A673 (cell line): ENCODE measurements at places on chromosomes 5 and 9. TPM values are rescaled to one million over a fixed set of nuclear protein-coding genes. Genes with fewer than 3 reads are reported as not detected.

GRCh38 chr9:4894076-4894475, 91.0 kb upstream of the JAK2 start:
- DNase-seq: no peak
- no peaks in the 10 kb centered on the region for H3K27me3 ChIP-seq
- H3K36me3 ChIP-seq: no peaks in the 10 kb centered on the region
- no peak overlapping the region for H3K27ac ChIP-seq

GRCh38 chr5:137636830-137637714, 98.8 kb downstream of the KLHL3 start:
- H3K4me3 ChIP-seq: no peak overlapping the region
- no peaks in the 10 kb centered on the region for H3K36me3 ChIP-seq
- DNase-seq: no peak
- H3K27ac ChIP-seq: no peak overlapping the region

GRCh38 chr5:157930710-157931109, 71.8 kb upstream of the CLINT1 start:
- H3K27ac ChIP-seq: no peak overlapping the region
- H3K36me3 ChIP-seq: no peaks in the 10 kb centered on the region
- H3K4me3 ChIP-seq: no peak overlapping the region
- DNase-seq: no peak
- H3K4me1 ChIP-seq: no peaks in the 10 kb centered on the region
- H3K27me3 ChIP-seq: no peaks in the 10 kb centered on the region

GRCh38 chr5:132065951-132066701, 5.7 kb downstream of the IL3 start:
- no peaks in the 10 kb centered on the region for H3K36me3 ChIP-seq
- H3K4me1 ChIP-seq: no peaks in the 10 kb centered on the region
- no peak overlapping the region for H3K27ac ChIP-seq

NR6A1 gene
- 5.3 and 6.8 TPM in 2 replicates for total RNA-seq
